ENCODE measurements at places on chromosomes 1 and 21.

GRCh38 chr1:100188617-100189016, 10.6 kb upstream of the LRRC39 start:
- DNase-seq: peak; percentile 90

DNA sequence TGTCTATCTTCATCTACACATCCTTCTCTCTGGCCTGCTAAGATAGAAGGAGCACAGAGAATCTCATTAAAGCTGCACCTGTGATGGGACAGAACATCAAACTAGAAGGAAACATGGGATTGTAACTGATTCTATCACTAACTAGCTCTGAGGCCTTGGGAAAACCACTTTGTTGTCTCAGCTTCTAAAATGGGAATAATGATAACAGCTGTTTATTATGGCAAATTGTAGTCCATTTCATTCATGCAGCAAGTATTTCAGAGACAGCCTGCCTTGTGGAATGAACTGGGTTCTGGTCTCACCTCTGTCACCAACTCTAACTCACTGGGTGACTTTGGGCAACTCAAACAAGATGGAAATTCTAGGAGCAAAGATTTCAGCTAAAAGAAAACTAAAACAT, 12.4 kb downstream of the GJA5 start:
- no peak for DNase-seq

DNA sequence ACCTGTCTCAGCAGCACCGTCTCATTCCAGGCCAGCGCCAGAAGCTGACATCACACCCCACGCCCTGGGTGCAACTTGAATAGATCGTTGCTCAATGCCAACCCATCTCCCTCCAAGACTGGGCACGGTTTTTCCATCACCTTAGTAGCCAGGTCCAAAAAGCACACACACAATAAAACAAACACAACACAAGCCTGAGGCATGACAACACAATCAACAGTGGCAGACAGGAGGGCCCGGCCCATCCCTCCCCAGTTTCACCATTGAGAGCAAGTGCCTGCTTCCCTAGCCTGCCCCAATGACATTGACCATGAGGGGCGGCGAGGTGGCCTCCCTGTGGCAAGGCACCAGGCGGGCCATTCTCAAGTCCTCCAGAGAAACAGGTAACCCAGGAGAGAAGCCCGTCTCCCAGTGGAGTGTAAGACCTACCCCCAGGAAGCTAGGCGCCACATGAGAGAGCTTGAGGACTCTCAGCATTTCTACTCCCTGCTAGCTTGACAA, 2.7 kb downstream of the IFFO2 start:
- DNase-seq: no peak

- DNase-seq: peak; percentile 90
These were observed 5.9 kb downstream of the LMO4 start for GRCh38 chr1:87334351-87335174.

DNA sequence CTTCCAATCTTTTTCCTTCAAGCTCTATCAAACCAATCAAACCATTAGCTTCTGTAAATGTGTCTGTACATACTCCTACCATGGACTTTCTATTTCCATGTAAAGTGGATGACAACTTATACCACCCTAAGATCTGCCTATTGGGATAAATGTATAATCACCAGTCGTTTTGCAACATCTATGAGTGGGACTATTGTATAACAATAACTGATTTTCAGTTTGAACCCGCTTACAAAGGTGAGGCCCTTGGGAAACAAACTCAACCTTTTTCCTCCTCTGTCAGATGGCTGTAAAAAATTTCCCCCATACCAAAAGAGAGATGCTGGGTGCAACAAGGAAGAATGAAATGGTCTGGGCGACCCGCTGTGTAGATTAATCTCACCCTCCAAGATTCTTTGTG, 399.1 kb upstream of the ADAMTS5 start:
- DNase-seq: no peak

DNA sequence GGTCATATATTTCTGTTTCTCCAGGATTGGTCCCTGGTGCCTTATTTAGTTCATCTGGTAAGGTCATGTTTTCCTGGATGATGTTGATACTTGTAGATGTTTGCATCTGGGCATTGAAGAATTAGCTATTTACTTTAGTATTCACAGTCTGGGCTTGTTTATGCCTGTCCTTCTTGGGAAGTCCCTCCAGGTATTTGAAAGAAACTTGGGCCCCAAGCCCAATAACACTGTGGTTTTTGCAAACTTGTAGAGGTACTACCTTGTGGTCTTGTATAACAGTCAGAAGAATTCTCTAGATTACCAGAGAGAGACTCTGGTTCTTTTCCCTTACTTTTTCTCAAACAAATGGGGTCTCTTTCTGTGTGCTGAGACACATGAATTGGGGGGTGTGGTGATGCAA, 251.4 kb upstream of the B3GALT2 start:
- DNase-seq: no peak

DNA sequence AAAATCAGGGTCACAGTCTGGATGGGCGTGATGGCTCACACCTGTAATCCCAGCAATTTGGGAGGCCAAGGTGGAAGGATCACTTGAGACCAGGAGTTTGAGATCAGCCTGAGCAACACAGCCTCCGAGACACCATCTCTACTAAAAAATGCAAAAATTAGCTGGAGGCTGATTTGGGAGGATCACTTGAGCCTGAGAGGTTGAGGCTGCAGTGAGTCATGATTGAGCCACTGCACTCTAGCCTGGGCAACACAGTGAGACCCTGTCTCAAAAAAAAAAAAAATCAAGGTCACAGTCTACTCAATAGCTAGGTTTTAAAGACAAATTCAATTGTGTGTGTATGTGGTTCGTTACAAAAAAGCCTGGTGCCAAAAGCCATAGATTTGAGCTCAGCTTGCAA, 34.4 kb downstream of the TRIM67 start:
- no peak for DNase-seq

DNA sequence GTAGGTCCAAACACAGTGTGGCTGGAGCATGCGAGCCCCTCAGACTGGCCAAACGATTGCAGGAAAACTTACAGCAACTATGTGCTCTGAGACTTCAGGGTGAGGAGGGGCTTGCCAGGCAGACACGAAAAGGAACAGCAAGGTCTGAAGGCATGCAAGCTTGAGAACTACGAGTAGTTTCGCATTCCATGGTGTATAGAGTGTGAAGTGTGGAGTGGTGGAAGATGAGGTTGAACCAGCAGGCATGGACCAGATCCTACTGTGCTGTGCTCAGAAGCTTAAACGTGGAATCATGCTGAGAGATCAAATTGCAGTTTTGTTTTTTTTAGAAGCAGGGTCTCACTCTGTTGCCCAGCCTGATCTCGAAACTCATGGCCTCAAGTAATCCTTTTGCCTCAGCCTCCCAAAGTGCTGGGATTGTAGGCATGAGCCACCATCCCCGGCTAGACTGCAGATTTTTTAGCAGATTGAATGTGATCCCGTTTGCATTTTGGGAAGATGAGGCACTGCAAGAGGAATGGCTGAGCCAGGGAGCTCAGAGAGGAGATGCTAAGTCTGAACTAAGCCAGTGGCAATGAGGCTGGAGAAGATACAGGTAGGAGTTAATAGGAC, 5.1 kb upstream of the TFAP2E start:
- no peak for DNase-seq

GRCh38 chr1:57431400-57431799, 7.5 kb upstream of the DAB1 start:
- DNase-seq: no peak

DNA sequence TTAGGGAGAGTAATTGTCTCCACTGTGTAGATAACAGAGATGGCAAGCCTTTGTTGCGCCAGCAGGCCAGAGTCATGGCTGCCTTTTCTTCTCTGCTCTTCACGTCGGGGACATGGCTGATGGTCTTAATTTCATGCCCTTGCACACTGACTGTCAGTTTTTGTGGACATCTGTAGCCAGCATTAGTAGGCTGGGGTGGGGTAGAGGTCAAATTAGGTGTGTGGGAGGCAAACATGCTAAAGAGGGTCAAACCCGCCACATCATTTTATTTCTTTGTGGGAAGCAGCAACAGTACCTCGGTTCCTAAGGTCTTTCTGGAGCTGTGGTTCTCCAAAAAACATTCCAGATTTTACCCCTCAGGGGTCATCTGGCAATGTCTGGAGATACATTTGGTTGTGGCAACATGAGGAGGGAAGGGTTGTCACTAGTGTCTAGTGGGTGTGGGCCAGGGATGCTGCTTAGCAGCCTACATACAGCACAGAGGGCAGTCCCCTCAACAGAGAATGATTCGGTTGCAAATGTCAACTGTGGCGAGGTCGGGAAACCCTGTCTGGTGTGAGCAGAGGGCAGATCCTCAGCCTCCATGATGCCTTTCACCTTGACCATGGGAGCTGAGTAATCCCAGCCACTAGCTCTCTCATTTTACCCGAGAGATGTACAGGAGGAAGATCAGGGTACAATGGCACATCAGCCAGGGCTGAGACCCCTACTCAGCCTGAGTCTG, 14.7 kb downstream of the RUNX1 start:
- DNase-seq: no peak

- no peak for DNase-seq
These were observed 1.5 kb downstream of the S100A8 start for GRCh38 chr1:153389401-153389800.

DNA sequence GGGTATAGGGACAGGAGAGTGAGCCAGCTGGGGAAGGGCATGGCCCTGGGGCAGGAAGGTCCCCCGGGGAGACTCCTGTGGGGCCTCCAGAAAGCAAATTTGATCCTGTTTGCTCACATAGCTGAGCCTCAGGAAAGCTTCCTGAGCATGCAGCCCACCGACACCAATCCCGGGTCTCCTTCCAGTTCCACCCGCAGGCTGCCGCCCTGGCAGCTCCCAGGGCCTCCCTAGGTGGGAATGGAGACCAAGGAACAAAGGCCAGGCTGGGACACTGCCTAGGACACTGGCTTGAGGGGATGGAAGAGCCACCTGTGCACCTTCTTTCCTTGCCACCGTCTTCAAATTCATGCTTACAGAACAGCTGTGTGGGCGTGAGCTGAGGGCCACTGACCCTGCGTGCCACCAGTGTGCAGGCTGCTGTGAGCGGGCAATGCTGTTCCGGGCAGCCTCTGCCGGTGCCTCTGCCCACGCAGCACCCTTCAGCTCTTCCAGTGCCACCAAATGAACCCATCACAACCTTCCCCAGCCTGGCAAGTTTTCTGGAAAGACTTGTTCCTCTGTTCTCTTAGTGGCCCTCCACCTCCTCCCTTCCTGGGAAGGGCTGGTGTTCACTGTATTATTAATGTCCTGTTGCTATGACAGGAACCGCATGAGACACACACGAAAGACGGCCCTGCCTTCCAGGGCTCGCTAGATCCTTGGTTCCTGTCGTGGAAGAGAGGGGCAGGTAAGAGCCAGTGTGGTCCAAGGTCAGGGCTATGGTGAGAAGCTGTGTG, 53.6 kb downstream of the ACBD3 start:
- DNase-seq: peak; percentile 73

DNA sequence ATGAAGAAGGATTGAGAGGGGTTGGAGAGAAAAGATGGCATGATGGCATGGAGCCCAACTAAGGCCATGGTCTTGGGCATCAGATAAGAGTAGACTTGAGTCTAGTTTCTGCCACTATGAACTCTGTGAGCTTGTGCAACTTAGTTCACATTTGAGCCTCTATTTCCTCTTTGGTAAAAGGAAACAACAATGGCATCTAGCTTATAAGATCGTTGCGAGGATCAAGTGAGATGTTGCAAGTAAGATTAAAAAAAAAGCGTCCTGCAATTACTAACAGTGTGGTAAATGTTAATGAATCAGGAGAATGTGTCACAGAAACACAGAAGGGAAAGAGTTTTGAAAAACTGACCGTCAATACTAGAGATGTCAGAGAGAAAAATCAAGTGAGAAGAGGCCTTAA, 202.9 kb upstream of the FGGY start:
- no peak for DNase-seq

GRCh38 chr1:115976062-115976920, at the start of gene SLC22A15:
Gene SLC22A15 (plus strand): TSS chr1:115976513. CDS start chr1:115976628, 115 bp downstream.
- DNase-seq: peak; percentile 82

DNA sequence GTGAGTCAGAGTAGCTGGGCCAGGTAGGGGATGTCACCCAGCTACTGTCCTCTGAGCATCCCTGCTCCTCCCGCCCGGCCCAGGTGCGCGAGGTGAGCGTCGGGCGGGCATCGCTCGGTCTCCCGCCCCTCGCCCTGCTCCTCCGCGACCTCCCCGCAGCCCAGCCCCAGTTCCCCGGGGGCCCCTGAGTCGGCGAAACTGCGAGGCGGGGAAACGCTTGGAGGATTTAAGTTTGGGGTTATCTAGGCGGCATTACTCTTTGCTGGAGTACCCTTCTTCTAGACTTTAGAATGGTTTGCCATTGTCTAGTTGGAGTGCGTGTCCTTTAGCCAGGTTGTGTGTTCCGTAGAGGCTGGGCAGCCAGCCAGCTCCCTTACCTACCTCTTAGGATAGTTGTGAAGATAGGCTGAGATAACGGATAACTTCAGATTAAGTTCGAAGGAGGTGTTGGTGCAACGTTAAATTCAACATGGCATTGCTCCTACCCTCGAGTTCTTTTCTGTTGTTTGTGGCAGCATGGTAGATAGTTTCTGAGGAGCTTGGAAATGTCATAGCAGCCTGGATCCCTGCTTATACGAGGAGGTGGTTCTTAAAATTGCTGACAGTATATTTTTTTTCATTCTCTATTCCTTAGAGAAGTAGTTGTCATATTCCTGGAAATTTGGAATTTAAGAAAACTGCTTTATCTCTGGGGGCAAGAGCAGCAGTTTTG, 697 bp downstream of the AGO3 start:
- peak; percentile 57 for DNase-seq

DNA sequence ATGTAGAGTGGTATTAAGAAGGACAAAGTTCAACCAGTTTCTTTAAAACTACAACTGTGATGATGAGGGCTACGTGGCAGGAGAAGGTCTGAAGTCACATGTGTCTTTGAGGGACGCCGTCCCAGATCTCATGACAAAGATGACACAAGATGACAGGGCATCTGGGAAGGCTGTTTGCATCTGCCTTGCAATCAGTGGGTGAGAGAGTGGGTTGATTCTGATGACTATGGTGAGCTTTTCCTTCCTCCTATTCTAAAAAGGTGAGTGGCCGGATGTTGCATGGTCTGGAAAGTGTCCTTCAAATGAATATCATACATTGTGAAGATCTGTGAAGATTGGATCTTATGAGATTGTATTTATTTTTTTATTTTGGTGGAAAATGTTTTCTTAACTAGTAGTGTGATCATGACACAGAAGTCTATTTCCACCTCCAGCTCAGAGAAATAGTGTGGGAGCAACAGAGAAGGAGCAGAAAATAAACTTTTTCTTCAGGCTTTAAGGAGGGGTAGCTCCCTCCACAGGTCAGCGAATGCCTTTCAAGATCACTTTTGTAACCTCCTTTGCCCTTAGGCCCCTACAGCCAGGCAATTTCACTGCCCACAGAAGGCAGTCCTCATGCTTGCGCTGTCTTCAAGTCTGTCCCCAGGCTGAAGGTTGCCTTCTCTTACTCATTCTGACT, 76.0 kb upstream of the ATF3 start:
- DNase-seq: no peak

GRCh38 chr1:78234496-78234895, 188.7 kb downstream of the GIPC2 start:
- DNase-seq: no peak

GRCh38 chr1:212488436-212489283, 55.9 kb downstream of the NENF start:
- DNase-seq: peak; percentile 75

GRCh38 chr1:198064181-198064580, 92.6 kb upstream of the NEK7 start:
- no peak for DNase-seq
